Prostate gland (tissue), 2 donors: ENCODE measurements at places on chromosomes 7 and 10.

- no peak for DNase-seq
These were observed 17.1 kb downstream of the IKZF1 start for GRCh38 chr7:50321487-50322067.

GRCh38 chr10:43258211-43258561 lies 8.7 kb downstream of the RASGEF1A start:
- no peak for DNase-seq

- peak; percentile 38 for DNase-seq
These were observed 6.1 kb downstream of the EPHB6 start for GRCh38 chr7:142860968-142861367.

GRCh38 chr10:13536674-13537366 lies 8.0 kb upstream of the BEND7 start:
- DNase-seq, result peak; percentile 10

DNA sequence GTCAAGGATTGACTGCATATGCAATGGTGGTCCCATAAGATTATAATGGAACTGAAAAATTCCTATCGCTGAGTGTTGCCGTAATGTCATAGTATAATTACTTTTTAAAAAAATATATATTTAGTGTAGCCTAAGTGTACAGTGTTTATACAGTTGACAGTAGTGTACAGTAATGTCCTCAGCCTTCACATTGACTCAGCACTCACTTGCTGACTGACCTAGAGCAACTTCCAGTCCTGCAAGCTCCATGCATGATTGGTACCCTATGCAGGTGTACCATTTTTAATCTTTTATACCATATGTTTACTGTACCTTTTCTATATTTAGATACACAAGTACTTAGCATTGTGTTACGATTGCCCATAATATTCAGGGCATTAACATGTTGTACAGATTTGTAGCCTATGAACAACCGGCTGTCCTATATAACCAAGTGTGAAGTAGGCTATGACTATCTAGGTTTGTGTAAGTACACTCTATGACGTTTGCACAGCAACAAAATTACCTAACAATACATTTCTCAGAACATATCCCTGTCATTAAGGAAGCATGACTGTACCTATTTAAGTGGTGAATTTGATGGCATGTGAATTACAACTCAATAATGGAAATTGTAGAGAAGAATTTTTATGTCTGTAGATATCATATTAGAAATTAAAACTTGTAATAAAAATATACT lies 40.9 kb downstream of the CCNY start:
- no peak for DNase-seq

DNA sequence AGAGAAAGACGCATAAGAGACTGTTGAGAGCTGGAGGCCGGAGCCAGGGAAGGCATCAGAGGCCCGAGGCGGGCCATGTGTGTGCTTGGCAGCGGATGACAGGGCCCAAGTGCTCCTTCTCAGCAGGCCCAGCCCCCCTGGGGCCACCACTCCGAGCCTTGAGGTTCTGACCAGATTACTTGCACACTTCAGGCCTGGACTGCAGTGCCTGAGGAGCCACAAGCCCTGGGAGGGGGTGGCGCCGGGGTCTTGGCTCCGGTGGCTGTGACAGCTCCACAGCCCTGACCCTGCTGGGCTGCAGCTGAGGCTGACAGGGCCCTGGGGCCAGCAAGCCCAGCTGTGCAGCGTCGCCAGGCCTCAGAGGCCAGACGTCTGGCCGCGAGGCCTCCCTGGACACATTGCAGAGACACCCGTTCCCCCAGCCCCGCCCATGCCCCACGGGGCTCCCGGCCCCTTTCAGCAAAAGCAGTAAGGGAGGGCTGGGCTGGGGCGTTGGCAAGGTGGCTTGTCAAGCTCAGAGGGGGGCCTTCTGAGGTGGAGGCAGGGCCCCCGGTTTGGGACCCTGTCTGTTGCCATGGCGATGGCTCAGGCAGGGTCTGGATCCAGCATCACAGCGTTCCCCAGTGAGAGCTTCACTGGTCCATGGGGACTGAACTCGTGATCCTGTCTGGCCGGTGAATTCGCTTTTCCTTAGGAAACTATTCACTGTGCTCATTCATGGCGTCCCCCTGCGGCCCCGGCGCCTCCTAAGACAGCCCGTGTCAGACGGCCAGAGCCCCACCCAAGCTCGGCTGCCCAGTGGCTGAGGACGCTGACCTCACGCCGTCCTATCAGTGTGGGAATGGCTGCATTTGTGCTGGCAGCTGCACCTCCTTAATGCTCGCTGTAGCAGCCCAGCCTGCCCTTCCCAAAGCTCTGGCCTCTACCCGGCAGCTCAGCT lies 5.7 kb downstream of the ELN start:
- DNase-seq, result no peak

DNA sequence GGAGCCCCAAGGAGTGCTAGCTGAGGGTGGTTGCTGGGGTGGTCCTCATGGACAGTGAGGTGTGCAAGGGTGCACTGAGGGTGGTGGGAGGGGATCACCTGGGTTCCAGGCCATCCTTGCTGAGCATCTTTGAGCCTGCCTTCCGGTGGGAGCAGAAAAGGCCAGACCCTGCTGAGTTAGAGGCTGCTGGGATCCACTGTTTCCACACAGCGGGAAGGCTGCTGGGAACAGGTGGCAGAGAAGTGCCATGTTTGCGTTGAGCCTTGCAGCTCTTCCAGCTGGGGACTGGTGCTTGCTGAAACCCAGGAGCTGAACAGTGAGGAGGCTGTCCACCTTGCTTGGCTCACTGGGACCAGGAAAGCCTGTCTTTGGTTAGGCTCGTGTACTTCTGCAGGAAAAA lies 34.9 kb downstream of the PRF1 start:
- DNase-seq, result no peak

- DNase-seq, result no peak
These were observed 350.5 kb upstream of the NPSR1 start for GRCh38 chr7:34307540-34307939.

DNA sequence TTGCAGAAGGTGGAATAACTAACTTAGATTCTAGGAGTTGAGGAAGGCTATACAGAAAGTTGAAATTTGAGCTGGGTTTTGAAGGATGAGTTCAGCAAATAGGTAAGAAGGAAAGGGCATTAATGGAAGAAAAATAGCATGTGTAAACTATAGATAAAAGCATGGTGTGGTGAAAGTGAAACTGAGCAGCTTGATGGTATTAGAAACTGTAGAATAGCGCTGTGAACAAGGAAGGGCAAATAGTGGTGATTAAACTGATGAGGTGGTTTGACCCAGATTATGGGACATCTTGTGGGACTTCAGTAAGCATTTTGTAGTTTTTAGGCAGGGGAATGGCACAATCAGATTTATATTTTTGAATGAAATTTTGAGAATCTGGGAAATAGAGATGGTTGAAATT lies 90.5 kb downstream of the EXOC6 start:
- DNase-seq, result no peak

DNA sequence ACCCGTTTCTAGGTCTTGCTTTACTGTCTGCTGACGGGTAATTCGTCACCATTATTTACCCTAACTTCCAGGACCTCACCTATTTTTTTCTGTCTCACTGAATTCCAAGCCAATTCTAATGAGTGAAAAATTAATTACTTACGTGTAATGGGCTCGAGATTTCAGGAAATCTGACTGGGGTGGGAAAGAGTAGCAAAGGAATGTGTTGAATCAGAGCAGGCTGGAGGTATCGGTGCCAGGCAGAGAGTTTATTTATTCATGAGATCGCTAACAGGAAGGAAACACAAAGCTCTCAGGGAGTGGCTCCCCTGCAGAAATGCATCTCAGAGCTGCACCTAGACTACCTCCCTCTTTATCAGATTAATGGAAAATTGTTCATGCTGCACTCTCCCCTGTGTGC lies 4.0 kb upstream of the DIP2C start:
- peak; percentile 51 for DNase-seq

- no peak for DNase-seq
These were observed 185.0 kb downstream of the TCF7L2 start for GRCh38 chr10:113135025-113135424.

DNA sequence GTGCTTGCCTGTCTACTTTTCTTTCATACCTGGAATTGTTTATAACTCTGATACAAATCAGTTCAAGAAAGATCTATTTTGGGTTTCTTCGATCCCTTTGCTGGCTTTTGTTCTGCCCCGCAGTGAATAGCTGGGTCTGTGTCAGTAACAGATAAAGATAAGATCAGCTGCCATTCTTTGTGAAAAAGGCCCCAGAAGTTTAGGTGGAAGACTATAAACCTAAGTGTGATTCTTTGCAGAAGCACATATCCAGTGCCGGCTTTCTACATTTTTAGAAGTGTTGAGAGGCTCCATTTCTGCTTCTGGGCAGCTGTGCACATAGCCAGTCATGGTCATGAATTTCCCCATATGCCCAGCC lies 686.4 kb upstream of the C7orf33 start:
- DNase-seq, result no peak

GRCh38 chr10:119120413-119120867 lies 16.5 kb downstream of the DENND10 start:
- no peak for DNase-seq

GRCh38 chr10:119613741-119614140 lies 17.0 kb upstream of the TIAL1 start:
- no peak for DNase-seq

GRCh38 chr7:155452505-155453295 lies 5.2 kb upstream of the EN2 start:
- no peak for DNase-seq

- DNase-seq, result no peak
These were observed 341.9 kb upstream of the CHRM2 start for GRCh38 chr7:136526408-136527105.

GRCh38 chr10:24414597-24414996 lies 205.7 kb downstream of the KIAA1217 start:
- DNase-seq, result no peak

GRCh38 chr10:89553064-89553734 lies 17.8 kb upstream of the SLC16A12 start:
- no peak for DNase-seq

GRCh38 chr10:28963539-28964221 lies 286.4 kb downstream of the BAMBI start:
- DNase-seq, result no peak

DNA sequence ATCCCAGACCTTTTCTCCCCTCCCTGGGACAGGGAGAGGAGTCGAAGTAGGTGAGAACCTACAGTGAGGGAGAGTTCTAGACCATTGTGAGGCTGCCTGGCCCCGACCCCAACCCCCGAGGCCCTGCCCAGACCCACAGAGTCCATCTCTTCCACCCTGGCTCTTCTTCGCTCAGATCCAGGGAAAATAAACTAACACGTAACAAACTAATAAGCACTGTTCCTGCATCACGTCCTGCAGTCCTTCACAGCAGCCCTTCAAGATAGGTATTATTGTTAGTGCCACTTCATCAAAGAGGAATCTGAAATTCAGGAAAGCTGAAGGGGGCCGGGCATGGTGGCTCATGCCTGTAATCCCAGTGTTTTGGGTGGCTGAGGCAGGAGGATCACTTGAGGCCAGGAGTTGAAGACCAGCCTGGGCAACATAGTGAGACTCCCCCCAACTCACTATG lies at the start of gene SPACDR:
Gene SPACDR (minus strand): TSS at position 51 of the 451 bp plus-strand sequence. CDS start 235 bp downstream, outside the sequence.
- no peak for DNase-seq

- peak; percentile 29 for DNase-seq
These were observed 591 bp downstream of the UBE2H start for GRCh38 chr7:129952086-129952652.

GRCh38 chr10:106555599-106555998 lies 608.9 kb downstream of the SORCS1 start:
- no peak for DNase-seq

DNA sequence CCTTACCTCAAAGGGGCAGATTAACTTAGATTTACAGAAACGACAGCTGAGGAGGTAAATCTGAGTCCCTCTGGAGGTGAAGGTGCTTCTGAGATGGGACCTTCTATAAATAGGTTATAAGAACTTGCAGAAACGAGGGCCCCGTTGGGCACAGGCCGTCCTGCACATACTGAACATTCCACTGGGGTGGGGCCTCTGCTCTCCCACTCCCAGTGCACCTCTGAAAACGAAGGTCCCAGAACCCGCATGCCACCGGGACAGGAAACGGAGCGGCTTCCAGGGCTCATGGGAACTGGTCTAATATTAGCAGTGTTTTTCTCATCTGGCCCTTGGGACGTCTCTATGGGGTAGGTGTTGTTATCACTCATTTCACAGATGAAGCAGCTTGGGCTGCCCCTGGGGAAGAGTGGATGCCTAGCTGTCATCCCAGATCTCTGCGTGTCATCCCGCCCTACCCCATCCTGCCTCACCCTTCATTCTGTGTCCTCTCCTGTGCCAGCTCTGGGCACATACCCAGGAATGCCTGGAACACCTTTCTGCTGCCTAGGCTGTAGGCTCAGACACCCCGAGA lies 19.6 kb downstream of the C10orf62 start:
- no peak for DNase-seq

- DNase-seq, result peak; percentile 45
These were observed at the start of gene JAZF1 for GRCh38 chr7:28180364-28181147. Gene JAZF1, minus strand, starts transcription at chr7:28180795.

GRCh38 chr7:111744501-111745155 lies 182.3 kb upstream of the IMMP2L start:
- no peak for DNase-seq

GRCh38 chr7:17234030-17234397 lies 64.4 kb upstream of the AHR start:
- DNase-seq, result no peak

DNA sequence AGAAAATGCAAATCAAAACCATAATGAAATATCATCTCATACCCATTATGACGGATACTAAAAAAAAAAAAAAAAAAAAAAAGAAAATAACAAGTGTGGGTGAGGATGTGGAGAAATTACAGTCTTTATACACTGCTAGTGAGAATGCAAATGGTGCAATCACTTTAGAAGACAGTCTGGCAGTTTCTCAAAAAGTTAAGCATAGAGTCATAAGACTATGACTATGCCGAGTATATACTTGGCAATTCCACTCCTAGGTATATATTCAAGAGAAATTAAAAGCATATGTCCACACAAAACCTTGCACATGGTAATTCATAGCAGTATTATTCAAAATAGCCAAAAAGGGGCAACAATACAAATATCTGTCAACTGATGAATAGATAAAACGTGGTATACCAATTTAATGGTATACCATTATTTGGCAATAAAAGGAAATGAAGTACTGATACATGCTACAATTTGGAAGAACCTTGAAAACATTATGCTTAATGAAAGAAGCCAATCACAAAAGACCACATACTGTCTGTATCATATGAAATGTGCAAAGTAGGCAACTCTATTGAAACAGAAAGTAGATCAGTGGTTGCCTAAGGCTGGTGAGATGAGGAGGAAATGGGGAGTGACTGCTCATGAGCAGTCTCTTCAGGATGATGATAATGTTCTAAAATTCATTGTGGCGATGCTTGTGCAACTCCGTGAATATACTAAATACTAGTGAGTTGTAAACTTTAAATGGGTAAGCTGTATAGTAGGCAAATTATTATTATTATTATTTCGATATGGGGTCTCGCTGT lies 90.1 kb upstream of the NANOS1 start:
- DNase-seq, result no peak

DNA sequence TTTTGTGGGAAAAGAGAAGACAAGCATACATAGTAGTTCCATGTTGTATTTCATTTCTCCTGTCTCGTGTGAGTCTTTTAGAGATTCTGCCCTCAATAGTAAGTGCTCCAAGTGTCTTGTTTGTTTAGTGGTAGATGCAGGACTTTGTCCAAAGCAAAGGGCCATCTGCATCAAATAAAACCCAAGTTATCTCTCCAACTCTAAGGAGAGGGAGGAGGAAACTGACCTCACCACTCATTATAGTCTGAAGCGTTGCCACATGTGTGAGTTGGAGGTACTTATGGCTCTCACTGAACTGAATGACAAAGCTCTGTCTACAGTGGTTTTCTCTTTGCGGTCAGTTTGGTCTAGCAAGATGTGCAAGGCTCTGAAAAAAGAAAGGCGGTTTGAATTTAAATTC lies 272.6 kb downstream of the DOCK4 start:
- no peak for DNase-seq
